ENCODE measurements at places on chromosomes 6 and 20.

- no peak for DNase-seq
Measured at GRCh38 chr6:22142856-22143255, 154.0 kb downstream of the PRL start.

DNA sequence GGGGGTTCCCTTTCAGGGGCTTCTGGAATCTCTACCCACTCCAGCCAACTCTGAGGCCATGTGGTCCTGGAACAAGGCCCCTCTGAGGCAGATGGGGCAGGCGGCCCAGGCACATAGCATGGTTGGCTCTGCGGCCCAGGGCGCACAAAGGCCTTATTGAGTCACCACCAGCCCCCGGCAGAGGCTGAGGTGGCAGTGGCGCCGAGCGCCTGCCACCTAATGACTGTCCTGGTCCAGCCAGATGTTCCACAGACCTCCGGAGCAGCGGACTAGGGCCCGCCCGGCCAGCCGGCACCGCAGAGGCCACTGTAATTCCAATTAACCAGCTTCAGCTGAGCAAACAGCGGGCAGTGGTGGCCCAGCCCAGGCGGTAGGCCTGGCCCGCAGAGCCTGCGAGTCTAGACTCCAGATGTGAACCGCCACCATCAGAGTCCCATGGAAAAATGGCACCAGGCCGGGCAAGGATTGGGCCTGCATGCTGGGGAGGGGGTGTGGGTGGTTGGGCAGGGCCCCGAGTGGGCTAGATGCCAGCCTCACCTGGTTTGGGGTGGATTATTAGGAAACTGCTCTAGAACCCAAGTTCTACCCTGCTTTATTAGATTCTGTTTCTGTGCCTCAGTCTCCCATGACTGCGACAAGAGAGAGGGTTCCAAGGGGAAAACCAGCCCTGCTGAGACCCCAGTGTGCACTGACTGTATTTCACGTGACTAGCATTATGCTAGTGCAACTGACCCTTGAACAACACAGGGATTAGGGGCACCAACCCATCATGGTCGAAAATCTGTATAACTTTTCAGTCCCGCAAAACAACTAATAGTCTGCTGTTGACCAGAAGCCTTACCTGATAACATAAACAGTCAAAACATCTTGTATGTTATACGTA lies 34.1 kb upstream of the ID1 start:
- peak; percentile 95 for DNase-seq

DNA sequence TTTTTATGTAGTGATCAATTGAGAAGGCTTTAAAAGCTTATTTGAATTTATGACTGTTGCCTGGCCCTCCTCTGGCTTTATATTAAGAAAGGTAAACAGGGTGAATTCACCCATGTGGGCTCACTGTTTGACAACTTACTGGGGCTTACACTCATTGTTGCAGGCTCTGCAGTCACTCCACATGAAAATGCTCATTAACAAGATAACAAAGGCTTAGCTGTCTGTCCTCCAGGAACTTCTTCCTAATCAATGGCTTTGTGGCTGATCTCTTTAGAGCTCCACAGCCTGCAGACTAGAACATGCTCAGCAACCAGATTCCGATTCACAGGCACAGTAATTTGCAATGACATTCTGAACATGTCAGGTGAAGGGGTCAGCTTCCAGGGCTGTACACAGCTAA lies 323.2 kb upstream of the MAN1A1 start:
- DNase-seq = no peak

DNA sequence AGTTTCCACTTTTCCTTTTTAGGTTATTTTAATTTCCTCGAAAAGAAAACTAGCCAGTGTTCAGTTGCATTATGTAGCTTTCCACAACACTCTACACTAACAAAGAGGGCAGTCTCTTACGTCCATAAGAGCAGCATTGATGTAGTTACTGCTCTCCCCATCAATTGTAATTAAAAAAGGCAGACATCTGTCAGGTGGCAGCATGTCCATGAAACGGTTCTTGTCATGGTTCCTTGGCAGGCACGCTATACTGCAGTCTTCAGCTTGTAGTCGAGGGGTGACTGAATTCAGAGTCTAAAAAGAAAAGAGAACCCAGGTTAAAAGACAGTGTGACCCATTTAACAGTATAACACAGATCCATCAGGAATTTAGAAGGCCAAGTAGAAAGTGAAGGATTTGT lies 80.1 kb upstream of the THEMIS start:
- DNase-seq = no peak

GRCh38 chr6:108715832-108716231 lies 132.4 kb upstream of the ARMC2 start:
- no peak for DNase-seq

GRCh38 chr20:62429455-62430310 lies 2.3 kb upstream of the RBBP8NL start:
- DNase-seq = no peak

GRCh38 chr20:51700809-51701285 lies 67.3 kb downstream of the ATP9A start:
- DNase-seq = no peak

DNA sequence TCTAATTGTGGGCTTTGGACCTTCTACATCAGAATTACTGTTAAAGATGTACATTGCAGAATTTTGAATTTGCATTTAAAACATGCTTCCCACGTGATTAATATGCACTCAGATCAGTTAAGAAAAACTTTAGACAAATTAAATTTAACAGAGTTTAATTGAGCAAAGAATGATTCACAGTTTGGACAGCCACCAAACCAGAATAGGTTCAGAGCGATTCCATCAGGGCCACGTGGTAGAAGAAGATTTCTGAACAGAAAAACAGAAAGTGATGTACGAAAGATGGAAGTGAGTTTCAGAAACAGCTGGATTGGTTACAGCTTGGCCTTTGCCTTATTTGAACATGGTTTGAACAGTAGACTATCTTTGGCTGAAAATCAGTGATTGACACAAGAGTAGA lies 704.2 kb upstream of the MAP3K7 start:
- DNase-seq = no peak

DNA sequence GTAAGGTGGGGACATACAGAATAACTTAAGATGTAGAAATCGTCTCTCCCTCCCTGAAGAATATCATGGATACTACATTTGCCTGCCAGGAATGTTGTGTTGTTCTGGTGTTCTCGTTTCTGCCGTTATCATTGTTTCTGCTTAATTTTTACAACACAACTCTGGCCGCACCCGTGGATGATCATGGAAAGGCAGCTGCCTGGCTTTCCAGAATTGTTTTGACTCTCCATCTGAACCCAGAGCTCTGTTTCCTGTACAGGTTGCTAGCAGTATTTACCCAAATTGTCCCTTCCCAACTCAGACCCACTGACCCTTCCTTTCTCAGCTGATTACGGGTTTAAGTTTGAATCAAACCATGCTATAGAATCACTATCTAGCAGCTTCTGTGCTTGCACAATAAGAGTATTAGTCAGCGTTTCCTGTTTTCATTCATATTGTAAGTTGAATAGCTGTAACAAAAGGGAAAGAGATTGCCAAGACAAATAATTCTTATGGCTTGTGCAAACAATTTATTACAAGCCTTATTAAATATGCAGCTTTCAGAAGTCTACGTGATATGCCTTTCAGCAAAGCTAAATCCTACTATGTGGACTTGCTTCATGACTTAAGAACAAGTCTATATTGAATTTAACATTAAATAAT lies 139.0 kb downstream of the MTHFD1L start:
- DNase-seq = no peak

GRCh38 chr6:118787724-118788423 lies 106.1 kb upstream of the ASF1A start:
- DNase-seq = no peak

DNA sequence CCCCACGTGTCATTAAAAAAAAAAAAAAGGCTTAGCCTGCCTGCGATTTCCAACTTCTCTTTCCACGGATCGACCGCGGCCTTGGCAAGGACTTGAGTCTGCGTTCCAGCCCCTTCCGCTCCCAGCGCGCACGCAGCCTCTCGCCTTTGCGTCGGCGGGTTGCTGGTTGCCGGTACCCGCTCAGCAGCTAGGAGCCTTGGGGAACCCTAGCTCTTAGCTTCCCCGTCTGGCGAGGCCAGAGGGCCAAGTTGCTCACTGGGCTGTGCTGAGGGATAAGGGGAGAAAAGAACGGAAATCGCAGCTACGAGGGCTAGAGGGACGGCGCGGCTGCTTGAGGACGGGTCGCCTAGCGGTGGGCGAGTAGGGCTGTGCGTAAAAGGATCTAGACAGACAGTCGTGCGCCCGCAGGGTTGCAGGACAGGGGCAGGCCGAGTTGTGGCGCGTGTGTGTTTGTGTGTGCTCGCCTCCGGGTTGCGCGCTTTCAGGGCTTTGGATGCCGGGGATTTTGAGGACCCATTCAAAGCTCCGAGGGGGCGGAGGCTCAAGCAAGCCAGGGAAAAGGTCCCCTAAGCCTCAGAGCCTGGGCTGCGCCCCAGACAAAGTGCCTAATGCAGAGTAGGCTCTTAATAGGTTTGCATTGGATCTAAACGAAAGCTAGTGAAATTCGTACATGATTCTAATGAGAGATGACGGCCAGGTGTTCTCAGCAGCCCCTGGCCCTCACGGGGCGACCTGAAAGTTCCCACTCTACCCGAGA lies 40.5 kb upstream of the OSTM1 start:
- no peak for DNase-seq

DNA sequence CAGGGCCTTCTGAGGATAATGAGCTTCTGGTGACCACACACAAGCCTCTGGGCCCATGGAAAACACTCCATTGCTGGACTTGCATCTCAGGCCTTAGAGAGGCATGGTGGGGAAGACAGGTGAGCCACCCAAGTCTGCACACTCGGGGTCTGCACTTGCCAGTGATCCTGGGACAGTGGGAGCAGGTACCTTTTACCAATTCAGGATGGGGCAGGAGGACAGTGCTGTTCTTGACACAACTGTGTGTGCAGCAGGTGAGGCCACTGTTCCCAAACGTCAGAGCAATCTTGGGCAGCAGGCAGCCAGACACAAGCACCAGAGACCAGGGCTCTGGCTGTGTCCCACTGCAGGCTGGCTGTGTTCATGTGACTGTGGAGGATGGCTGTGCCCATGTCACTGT lies 221.3 kb downstream of the ERMARD start:
- peak; percentile 35 for DNase-seq

DNA sequence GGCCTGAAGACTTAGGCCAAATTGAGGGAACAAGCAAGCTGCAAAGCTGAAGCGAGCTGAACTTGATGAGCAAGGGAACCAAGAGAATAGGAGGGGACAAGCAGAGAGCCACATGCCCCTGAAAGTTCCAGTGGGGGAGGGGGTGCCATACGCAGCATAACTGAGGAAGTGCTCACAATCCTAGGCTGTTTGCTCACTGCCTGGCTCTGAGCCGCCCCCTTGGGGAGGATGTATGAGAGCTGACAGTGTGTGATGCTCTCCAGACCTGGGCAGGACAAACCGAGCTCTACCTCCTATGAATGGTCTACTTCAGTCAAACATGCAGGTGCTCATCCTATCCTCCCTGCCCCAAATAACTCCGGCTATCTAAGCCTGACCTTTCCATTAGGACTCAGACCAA lies 52.1 kb downstream of the FAXC start:
- DNase-seq = no peak

GRCh38 chr20:24863356-24863755 lies 85.7 kb upstream of the CST7 start:
- DNase-seq = no peak

- no peak for DNase-seq
Measured at GRCh38 chr6:111556004-111556403, 49.7 kb downstream of the TRAF3IP2 start.

GRCh38 chr20:5596401-5597193 lies 153.6 kb upstream of the SHLD1 start:
- DNase-seq = no peak

DNA sequence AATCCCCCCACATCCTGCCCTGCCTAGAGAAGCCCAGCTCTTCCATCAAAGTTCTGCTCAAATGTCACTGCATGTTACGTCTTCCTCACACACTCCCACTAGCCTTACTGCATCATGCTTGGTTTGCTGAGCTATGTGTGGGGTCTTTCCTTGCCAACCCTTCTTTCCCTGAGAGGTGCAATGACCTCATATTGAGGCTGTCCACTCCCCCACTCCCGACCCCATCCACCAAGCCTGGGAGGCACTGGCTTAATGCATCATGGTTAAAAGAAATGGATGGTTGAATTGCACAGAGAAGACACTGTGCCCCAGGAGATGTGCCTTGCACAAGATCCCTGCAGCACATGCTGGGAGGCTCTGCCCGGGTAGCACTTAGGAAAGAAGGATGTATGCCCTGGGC lies 7.7 kb upstream of the IRF4 start:
- DNase-seq = no peak

DNA sequence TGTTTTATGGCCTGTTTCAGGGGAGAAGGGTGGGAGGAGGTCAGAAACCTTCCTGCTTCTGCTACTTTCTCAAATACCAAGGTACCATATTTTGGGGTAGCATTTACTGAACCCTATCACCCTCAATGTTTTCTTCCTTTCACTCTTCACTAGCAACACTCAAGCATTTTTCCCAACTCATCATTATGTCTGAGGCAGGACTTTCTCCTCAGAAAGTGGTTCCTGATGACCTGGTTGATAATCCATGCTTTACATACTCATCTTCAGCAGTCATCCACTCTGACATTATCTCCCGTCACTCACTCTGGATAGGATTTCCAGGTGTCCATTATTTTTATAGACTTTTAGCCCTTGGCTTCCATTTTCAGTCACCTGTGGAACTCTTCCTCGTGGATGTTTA lies 21.1 kb downstream of the ZNF292 start:
- DNase-seq = no peak

DNA sequence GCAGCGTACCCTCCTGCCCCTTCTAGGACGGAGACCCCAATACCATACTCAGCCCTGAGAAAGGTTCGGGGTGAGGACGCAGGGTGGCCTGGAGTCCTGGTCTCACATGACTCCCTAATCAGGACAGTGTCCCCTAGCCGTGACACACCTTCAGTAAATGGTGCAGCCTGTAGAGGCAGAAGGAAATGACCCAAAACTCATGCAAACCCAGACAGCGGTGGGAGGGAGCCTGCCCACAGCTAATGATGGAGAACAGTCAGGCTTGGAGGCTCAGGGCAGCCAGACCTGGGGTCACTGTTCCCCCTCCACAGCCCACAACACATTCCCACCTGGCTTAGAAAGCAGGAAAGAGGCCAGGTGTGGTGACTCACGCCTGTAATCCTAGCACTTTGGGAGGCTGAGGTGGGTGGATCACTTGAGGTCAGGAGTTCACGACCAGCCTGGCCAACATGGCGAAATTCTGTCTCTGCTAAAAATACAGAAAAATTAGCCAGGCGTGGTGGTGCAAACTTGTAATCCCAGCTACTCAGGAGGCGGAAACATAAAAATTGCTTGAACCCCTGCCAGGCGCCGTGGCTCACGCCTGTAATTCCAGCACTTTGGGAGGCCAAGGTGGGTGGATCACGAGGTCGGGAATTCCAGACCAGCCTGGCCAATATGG lies 8.8 kb upstream of the HMGA1 start:
- DNase-seq = no peak

DNA sequence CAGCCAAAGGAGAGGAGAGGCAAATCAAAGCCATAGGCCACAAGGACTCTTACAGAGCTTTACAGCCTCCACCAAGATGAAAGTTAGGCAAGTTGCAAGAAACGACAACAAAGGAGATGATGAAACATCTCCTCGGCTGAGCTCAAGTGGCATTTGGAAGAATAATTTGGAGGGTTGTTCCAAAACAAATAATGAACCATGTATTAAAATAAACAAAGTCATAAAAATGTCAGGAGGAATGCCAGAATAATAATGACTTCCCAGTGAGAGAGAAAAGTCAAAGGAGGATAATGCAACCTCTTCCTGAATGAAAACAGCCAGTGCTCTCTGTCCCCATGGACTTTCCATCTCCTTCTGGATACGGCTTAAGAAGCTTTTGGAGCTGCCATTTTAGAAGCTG lies 371.4 kb upstream of the ID4 start:
- no peak for DNase-seq

- DNase-seq = peak; percentile 31
Measured at GRCh38 chr20:34129518-34130162, 17.6 kb upstream of the EIF2S2 start.

Measured in posterior cingulate gyrus (tissue), 11 donors.